ENCODE measurements at places on chromosomes 5 and 9. TPM values are rescaled to one million over a fixed set of nuclear protein-coding genes. Genes with fewer than 3 reads are reported as not detected.

C5orf63 gene
- polyA plus RNA-seq = 7.2 TPM

DNA sequence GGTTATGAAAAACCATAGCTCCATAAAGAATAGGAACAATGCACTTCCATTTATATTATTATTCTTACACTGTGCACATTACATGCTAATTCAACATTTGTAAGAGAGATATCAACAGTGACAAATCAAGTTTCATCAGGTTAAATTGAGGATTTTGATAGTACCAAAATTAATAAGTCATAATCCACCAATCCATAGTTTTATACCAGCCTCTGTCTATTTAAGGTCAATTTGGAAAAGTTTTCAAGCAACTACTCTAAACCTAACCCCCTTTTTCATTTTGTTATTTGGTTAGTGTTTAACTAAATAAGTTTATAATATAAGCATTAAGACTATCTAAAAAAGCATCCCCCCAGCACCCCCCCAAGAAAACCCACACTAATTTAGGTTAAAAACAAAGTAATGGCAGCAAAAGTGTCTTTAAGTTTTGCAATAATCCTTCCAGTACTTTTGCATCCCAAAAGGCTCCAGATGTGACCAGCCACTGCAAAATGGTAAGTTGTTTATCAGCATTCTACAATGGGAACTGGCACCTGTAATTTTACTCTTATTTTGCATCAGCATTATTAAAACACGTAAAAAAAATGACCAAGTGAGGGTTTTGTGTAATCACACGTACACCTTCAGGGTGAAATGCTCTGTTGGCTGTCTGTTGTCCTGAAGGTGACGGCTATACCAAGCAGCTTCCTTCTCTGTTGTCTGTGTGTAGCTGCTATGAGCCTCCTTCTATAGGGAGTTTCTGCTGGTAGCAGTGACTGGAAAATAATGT, 36.8 kb upstream of the SSBP2 start:
- no peak for DNase-seq

DNA sequence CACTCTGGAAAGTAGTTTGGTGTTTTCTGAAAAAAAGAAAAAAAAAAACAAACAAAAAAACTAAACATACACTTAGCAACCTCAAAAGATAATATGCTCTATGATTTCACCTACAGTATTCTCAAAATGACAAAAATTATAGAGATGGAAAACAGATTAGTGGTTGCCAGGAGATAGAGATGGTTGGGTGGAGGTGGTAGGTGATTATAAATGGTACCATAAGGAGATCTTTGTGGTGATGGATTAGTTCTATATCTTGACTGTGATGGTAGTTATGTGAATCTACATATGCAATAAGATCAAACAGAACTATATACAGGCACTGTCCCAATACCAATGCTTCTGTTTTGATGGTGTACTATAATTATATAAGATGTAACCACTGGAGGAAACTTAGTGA, 32.0 kb downstream of the PTBP3 start:
- no peak for DNase-seq

GRCh38 chr5:126014676-126015075, 408.5 kb upstream of the GRAMD2B start:
- no peak for DNase-seq

Data from keratinocyte (primary cell).